Nucleus accumbens (tissue), 56 donors: ENCODE measurements at places on chromosomes 3 and 15.

GRCh38 chr15:58329781-58330671 lies 101.8 kb upstream of the LIPC start:
- DNase-seq = no peak

DNA sequence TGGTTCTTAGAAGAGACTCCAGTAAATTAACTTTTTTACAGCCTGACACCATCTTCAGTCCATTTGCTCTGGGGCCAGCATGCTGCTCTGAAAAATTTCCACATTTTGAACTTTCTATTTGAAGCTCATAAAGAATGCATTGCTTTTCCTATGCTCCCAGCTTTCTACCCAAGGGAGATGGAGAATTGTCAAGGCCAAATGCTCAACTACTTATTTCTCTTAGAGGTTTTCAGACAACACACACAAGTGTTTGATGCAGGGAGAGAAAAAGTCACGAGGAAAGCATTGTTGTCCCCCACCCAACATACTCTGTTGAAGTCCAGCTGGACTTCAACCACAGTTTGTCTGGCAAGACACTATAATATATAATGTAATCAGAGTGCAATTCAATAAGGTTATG lies 100.3 kb upstream of the CADPS start:
- DNase-seq = no peak

DNA sequence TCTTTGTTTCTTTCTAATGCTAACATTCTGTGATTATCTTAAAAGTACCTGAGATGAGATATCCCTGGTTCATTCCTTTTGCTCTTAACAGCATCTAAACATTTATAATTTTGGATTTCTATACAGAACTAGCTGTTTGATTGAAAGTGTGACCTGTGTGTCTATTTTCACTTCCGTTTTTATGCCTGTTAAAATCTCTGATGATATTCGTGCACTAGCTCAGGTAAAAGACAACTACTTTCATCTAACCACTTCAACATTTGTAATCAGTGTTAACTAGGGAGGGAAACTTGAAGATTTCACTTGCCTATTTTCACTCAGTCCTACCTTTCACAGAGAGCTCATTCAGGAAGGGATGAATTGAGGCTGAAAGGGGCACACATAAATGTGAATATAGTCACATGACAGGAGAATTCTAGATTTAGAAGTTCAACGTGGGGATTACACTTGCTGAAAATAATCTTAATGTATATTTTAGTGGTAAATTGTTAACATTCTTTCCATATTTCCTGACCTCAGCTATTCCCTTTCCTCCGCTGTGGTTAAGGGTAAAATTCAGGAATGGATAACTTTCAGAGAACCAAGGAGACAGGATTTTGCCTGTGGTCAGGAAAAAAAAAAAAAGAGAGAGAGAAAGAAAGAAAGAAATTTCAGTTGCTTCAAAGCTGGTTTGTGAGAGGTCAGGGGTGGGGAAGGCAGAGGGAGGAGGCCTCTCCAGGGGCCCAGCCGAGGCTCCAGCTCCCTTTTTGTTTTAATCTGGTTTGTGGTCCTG lies 159.8 kb upstream of the TSC22D2 start:
- no peak for DNase-seq

DNA sequence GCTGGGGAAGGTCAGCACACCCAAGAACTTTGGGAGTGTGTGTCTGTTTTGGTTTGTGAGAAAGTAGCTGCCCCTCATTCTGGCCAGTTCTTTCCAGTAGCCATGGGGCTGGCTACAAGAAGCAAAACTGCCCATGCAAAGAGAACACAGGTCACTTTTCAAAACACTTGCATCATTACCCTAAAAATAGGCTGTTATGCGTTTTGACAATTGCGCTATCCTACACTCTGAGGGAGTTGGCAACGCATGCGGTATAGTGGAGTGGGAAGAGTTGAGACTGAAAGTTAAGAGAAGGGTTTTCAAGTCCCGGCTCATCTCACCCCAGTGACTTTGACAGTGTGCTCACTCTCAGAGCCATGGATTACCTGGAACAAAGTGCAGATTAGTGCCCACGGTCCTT lies 41.8 kb upstream of the MYZAP start:
- DNase-seq = no peak

DNA sequence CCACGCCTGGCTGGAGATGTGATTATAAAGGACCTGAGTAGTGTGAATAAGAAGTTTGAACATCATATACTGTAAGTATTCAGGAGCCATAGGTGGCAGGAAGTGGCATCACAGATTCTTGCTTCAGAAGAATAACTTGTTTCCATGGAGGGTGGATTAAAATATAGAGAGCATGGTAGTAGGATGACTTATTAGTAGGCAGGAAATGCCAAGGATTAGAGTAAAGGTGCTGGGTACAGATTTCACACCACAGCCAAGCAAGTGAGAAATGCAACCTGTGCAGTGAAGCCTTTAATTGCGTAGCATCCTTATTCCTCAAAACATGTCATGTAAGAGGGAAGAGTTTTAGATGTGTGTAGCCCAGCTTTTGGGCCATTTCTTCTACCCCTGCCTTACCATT lies 30.8 kb downstream of the IFT122 start:
- no peak for DNase-seq

DNA sequence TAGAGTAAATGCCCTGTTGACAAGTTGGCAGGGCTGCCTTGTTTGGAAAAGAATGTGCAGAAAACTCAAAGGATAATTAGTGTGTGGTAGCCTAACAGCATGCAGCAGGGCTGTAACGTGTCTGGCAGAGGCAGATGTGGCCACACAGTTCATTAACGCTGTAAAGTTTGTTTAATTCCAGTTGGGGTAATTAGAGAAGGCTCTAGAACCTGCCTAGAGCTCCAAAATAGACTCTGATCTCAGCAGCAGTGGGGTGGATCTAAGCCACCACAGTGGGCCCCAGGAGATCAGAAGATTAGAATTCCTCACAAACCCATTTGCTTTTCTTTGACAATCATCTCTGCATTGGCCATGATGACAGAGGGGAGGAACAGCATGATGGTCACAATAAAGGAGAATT lies 65.1 kb upstream of the LEKR1 start:
- DNase-seq = no peak

DNA sequence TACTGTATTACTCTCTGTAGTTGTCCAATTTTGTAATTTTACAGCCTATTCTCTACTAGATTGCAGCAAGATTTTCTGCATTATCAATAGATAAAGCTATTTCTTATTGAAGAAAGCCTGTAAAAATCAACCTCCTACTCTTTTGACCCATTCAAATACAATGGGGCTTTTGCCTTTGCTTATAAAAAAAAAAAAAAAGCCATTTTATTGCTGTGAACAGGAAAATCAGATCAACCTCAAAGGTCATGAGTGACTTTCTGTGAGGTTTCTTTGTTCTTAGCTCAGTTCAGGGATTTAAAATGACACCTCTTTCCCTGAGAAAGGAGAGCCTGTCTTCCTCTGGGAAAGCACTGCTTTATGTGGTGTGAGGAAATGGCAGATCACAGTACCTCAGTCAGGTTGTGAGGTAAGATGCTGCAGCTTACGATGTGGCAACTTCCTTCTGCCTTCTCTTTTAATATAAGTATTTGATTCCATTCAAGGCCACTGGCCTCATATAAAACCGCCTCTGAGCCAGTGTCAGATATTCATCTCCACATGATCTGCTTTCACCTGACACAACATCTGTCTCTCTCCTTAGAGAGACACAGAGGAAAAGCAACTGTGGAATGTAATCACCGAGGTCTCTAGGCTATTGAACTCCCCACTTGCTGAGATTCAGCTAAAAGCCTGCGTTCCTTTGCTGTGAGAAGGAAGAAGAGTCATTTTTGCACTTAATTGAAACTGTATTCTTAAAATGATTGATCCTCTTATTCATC lies 161.5 kb upstream of the MB21D2 start:
- no peak for DNase-seq

DNA sequence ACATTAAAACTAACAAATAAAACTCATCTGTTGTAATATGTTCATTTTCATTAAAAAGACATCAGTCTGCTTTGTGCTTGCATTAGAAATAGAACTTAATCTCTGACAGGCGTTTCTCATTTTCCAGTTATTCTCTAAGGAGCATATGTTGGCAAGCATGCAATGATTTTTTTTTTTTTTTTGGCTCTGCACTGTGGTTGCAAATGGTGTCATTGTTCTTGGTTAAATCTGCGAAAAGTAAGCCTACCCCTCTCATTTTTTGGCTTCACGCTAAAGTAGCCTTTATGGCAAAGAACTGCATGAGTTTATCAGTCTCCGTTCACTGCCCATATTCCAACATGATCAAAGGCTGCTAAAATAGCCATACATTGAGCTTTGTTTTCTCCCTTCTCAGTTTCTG lies 403.2 kb downstream of the MECOM start:
- no peak for DNase-seq

- DNase-seq = no peak
Measured at GRCh38 chr3:105853801-105854432, 14.9 kb downstream of the CBLB start.

- no peak for DNase-seq
Measured at GRCh38 chr3:117473981-117474538, 764.5 kb downstream of the TUSC7 start.

DNA sequence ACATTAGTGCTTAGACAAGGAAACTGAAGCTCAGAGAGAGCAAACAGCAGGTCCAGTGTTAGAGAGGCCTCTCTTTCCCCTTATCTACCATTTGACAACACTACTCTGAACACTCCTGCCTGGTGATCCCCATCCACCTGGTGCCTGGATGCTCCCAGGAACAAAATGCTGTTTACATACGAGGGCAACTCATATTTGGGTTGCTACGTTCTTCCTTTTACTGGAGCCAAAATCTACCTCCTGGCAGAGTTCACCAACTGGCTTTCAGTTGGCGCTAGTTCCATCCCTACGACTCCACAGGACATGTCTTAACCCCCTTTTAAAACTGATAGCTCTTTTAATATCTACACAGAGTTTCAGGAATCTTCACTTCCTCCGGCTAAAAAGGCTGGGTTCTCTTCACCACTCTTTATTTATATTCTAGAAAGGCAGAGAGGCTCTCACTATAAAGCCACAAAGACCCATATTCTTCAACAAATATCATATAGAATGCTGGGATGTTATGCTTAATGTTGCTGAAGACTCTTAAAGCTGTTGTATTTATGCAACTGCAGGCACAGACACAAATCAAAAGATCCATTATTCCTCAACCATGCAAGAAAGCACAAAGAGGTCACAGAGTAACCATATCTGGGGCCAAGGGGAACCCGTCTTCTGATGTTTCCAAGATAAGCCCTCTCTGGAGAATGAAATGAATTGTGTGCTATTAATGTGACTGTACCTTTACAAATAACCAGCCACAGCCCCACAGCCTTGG lies 47.9 kb downstream of the CCNB2 start:
- DNase-seq = no peak

GRCh38 chr3:158683230-158683962 lies 10.9 kb upstream of the LXN start:
- no peak for DNase-seq

DNA sequence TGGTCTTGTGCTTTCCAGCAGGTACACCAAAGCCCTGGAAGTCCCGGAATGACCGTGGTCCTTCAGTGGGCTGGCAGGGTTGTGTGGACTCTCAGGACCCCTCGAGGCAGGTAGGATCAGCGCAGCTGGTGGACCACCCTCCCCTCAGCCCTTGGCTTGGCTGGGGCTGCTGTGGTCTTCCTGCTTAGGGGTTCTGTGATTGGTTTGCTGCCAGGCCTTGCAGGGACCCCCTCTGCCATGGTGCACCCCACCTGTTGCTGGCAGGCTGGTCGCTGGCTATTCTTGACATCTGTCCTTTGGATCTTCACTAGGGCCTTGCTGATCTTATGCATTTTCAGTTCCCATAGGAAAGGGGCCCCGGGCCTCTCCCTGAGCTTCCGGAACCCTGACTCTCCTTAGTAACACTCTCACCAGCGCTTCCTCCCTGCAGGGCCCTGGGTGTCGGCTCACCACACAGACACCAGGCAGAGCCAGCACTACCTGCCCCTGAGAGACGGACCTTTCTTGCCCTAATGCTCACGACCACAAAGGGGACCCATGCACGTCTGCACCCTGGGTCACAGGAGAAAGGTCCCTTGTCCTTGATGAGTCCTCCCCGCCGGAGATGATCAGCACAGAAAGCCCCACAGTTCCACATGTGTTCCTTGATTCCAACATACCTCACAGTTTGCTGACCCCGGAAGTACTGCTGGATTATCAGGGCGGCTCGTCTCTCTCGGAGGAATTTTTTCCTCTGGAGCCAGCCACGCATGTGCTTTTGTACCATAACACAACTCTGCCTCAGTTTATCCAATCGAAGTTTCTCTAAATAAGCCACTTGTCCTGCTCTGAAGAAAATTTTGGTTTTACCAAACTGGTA lies 51.7 kb downstream of the MYO5C start:
- DNase-seq = no peak

- DNase-seq = no peak
Measured at GRCh38 chr3:59829527-59829926, 779.7 kb upstream of the CFAP20DC start.

DNA sequence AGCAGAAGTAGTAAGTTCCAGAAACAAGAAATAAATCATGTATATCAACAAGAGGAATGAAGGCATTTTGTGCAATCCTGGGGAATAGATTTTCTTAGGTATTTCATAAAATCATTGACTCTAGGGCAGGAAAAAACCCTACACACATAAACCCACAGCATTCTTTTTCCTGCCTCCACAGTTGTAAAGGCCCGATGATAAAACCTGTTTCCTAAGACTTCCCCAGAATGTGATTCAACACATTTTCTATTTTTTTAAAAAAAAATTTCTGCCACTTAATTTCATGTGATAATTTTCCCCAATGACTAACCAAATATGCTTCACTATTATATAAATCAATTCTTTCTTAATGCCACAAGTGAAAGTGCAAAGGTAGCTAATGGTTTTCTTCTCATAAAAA lies 407.0 kb downstream of the FHIT start:
- DNase-seq = no peak

GRCh38 chr3:114809668-114810413 lies 337.2 kb downstream of the ZBTB20 start:
- no peak for DNase-seq

DNA sequence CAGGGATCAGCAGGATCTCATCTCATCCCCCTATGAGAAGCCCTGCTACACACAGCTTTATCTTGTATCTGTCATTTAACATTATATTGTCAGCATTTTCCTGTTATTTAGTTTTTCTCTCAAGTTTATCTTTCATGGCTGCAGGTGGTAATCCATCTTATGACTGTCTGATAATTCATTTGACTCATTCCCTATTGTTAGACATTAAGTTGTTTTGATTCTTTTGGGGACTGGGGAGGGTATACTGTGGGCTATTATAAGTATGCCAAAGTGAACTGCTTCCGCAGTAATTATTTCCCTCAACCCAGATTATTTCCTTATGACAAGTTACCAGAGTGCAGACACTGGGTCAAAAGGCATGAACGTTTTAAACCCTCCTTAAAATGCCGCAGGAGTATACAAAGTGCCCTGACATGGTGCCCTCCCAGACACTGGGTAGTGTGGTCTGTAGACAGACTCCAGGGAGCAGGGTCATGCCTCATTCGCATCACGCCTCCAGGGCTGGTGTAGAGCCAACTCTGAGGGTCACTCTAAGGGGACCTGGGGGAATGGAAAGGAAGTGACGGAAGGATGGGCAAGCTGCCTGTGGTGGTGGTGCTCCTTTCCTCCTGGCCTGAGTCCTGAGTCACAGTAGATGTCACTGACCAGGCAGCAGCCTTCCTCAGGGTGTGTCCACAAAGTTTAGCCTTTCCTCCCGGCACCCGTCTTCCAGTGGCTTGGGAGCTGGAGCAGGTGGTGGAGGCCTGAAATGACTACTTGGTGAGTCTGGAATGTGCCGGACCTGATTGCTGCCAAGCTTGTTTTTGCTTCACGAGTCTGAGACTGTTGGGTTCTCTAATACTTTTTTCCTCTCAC lies 11.6 kb downstream of the GPR160 start:
- no peak for DNase-seq

GRCh38 chr15:78156653-78157052 lies 7.5 kb downstream of the IDH3A start:
- DNase-seq = no peak
